ENCODE measurements at places on chromosomes 7 and 10. TPM values are rescaled to one million over a fixed set of nuclear protein-coding genes. Genes with fewer than 3 reads are reported as not detected.

GRCh38 chr10:50544857-50545429 lies 78.8 kb downstream of the SGMS1 start:
- no peak for DNase-seq

- DNase-seq: peak; percentile 44
These were observed 72.7 kb upstream of the PRKG1 start for GRCh38 chr10:51001587-51001986.

GRCh38 chr10:47454008-47454779 lies 29.7 kb downstream of the ANXA8 start:
- no peak for DNase-seq

TMEM72 gene
- not detected for total RNA-seq

GRCh38 chr7:116547347-116547746 lies 22.5 kb downstream of the CAV1 start:
- DNase-seq: no peak

MAP3K8 gene
- 10.7 TPM for total RNA-seq

DNA sequence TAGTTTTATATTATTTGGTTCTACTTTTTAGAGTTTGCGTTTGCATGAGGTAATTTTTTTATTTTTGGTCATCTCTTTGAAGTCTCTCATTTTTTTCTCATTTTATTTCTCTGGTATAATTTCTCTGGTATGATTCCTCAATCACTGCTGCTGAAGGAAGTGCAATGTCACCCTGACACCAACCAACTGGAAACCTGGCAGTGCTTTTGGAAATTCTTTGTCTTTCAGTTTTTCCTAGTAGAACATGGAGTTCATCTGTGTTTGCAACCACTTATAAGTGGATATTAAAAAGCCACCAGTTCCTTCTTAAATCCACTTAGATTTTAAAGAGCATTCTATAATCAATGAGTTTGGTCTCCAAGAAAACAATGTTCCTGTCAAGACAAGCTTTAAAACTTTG lies 291.8 kb downstream of the PRKG1 start:
- no peak for DNase-seq

- DNase-seq: no peak
These were observed 133.1 kb downstream of the MYL10 start for GRCh38 chr7:101496017-101496416.

MYH16 gene
- total RNA-seq: not detected

GRCh38 chr7:81399471-81399870 lies 370.4 kb downstream of the HGF start:
- DNase-seq: no peak

GRCh38 chr10:132486539-132487121 lies 51.0 kb upstream of the INPP5A start:
- no peak for DNase-seq

- no peak for DNase-seq
These were observed 434.3 kb upstream of the AKR1E2 start for GRCh38 chr10:4391683-4392082.

DNA sequence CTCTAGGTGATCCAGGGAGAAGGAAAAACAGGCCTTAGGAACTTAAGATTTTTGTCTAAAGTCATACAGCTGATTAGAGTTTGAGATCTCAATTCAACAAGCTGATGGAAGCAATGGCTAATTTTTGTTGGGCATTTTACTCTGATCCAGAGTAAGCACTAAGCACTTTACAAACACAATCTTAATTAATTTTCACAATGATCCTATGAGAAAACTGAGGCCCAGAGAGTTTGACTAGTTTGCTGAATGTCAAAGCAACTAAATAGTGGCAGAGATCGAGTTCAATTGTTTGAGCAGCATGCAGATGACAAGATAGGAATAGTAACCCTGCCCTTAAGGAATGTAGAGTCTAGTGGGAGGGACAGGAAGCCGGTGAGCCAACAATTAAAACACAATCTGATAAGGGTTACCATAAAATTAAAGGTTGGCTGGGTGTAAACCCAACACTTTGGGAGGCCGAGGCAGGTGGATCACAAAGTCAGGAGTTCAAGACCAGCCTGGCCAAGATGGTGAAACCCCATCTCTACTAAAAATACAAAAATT lies 13.5 kb upstream of the RPEL1 start:
- DNase-seq: no peak

- DNase-seq: peak; percentile 50
These were observed 55.0 kb downstream of the SORBS1 start for GRCh38 chr10:95506056-95506737.

DNA sequence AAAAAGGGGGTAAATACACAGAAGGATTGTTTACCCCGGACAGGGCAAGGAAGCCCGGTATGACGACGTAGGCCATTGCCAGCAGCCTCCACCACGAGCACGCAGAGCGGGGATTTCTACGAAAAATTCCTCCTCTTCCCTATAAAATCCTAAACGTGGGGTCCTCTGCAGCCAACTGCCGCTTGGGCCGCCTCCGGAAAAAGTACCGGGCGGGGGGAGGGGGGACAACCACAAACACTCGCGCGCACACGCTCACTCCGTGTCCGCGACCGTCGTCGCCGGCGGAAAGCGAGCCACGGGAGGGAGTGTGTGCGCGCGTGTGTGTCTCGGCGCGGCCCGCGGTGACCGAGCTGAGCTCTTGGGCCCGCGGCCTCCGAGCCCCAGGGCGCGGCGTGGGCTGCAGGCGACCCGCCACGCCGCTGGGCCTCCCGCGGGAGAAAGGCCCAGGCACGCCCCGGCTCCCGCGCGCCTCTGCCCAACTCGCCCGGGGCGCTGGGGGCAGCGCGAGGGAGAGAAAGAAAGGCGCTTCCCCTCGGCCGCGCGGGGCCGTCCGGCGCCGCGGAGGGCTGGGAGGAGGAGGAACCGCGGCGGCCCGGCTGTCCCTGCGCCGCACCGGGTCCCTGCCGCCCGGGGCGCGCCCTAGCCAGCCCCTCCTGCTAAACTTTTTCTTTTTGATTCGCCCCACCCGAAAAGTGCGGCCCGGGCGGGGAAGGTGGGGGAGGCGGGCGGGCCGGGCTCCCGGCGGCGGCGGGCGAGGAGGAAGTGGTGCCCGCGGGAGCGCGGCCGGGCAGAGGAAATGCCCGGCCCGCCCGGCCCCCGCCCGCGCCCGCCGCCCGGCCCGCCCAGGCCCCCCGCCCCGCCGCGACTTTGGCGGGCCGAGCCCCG lies 1.5 kb downstream of the CTBP2 start:
- DNase-seq: peak; percentile 67

DNA sequence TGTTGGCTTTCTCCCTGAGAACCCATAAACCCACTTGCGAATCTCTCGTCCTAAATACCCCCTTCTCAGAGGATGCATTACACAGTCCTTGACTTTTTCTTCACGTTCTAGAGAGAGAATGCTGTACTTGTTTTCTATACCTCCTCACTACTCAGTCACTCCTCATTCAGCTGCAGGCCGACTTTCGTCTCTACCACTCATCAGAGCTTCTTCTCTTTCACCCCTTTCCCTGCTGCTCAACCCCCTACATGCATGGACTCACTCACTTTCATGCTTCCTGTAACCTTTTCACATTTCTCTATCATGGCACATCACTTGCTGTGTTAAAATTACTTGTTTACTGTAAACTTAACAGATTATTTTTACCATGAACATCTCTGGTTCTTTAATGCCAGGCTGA lies 19.8 kb downstream of the MDFIC start:
- no peak for DNase-seq

- no peak for DNase-seq
These were observed 33.8 kb upstream of the FZD8 start for GRCh38 chr10:35675846-35676245.

GRCh38 chr7:135259702-135260101 lies 26.1 kb downstream of the STRA8 start:
- DNase-seq: no peak

- peak; percentile 57 for DNase-seq
These were observed 873 bp downstream of the PRKAR2B start for GRCh38 chr7:107045195-107045960.

GRB10 gene
- total RNA-seq: not detected

DNA sequence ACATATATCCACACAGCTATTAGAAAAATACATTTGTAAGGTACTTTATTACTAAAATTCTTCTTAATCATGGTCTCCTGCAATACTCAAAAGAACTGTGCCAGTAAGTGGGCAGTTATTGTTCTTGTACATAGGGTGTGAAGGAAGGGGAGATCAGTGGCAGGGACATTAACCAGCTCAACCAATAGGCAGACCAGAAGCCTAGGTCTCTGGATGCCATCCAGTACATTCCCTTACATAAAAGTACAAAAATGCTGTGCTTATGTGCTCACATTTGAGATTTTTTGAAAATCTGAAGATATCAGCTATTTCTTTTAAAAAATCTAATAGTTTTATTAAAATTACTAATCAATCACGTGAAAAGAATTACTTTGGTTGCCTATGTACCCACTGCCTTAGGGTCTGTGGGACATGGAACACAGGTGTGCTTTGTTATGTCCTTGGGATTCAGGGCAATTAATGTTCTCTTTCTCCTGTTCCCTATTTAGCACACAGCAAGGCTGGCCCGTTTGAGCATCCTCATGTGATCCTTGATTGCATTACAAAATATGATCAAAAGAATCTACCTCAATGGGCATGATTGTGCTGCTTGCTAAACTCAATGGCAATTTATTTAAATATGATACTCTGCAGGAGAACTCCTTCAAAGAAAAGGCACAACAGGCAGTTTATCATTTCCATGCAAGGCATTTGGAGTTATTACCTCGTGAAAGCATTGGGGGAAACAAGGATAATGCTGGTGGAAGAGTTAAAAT lies 22.7 kb downstream of the TWIST1 start:
- DNase-seq: no peak

GPC2 gene
- 8.8 TPM for total RNA-seq

GRCh38 chr10:19592276-19592675 lies 224.0 kb upstream of the PLXDC2 start:
- no peak for DNase-seq

ENTPD1 gene
- not detected for total RNA-seq

DNA sequence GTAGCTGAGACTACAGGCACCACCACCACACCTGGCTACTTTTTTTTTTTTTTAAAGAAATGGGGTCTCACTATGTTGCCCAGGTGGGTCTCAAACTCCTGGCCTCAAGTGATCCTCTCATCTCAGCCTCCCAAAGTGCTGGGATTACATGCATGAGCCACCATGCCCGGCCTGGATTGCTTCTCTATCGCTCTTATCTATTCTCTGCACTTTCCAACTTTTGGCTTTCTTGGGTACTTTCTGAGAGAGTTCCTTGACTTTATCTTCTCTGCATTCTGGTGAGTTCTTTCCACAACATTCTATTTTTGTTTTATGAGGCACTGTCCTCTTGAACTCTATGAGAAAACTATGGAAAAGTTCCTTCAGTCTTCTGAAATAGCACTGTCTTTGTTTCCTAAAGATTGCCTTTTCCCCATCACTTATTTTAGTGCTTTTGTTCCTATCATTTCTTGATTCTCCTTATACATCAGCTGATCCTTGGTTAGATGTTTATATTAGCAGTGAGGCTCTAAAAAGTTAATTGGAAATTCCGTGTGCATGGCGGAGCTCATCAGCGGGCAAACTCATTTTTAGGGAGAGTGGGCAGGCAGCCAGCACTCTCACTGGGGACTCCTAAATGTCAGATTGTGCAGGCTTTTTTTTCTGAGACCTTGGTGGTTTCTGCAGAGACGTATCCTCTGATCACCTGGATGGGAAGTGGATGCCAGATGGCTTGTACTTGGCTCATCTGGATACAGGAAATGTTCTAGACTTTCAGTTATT lies 43.9 kb downstream of the HIP1 start:
- peak; percentile 36 for DNase-seq

ATP6V0A4 gene
- total RNA-seq: not detected

- no peak for DNase-seq
These were observed 207.5 kb downstream of the BBS9 start for GRCh38 chr7:33336820-33337219.

DNA sequence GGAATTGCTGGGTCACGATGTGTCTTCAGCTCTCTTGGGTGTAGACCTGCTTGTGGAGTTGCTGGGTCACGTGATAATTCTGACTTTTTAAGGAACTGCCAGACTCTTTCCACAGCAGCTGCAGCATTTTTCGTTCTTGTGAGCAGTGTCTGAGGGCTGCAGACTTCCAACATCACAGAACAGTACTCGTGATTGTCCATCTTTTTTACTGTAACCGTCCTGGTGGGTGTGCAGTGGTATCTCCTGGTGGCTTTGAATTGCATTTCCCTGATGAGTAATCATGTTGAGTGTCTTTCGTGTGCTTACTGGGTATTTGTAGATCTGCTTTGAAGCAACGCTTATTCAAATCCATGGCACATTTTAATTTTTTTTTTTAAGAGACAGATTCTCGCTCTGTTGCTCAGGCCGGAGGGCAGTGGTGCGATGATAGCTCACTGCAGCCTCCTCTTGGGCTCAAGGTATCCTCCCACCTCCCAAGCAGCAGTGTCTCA lies 22.7 kb downstream of the INPP5A start:
- DNase-seq: no peak

DNA sequence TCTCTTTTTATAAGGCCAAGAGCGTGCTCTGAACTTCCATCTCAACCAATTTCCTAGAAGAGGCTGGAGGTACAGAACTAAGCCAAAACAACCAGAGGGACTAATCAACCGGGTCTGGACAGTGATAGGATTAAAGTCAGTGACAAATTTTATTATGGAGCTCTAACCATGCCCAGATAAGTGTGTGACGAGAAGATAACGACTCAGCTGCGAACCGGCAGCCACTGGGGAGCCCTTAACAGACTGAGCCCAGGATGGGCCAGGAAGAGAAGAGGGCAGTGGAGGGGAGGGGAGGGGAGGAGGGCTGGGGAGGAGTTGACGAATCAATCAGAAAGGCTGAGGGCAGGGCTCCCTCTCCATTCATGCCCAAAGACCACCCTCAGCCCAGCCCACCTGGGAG lies 119.9 kb downstream of the PLXNA4 start:
- no peak for DNase-seq

GRCh38 chr10:33796680-33797079 lies 462.2 kb upstream of the NRP1 start:
- no peak for DNase-seq

DNA sequence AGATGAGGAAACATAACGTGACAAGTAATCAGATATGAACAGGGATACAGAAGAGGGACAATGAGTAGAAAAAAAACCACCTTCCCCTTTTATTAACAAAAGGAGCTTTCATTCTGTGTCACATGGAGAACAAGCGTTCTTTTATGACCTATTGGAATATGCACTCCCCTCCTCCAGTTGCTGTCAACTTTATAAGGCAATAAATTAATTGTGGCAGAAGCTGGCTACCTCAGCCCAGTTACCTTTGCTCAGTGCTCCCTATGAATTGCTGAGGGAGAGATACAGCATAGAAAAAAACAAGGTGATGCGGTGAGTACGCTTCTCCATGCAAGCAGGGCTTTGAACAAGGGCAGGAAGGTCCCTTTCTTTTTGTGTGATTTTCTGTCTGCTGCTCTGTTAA lies at the start of gene MGAM2:
Gene MGAM2, plus strand, starts transcription at position 220 of the 400 bp plus-strand sequence. CDS start 5,156 bp downstream, outside the sequence.
- DNase-seq: no peak

DNA sequence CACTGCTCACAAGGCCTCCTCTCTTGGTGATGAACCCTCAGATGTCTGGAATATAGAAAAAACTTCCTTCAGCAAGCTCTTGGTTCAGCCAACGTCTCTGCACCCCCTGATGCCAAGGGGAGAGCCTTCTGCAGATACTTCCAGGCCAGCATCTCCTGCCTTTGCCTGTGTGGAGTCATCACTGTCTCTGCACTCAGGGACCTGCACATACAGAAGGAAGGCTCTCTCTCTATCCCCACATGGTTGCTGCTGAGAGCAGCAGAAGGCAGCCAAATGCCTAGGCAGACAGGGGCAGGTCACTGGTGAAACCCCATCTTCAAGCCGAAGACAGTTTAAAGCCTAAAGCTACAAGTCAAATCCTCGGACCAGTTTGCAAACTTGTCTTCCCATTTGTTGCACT lies 137.6 kb downstream of the WDR11 start:
- DNase-seq: no peak
